ENCODE measurements at places on chromosomes 11 and 22. TPM values are rescaled to one million over a fixed set of nuclear protein-coding genes. Genes with fewer than 3 reads are reported as not detected.

- no peak overlapping the region for H3K4me3 ChIP-seq
- H3K4me1 ChIP-seq: no peaks in the 10 kb centered on the region
- H3K27ac ChIP-seq: no peak overlapping the region
- no peaks in the 10 kb centered on the region for H3K27me3 ChIP-seq
Observed at GRCh38 chr11:10876158-10876557, 18.3 kb upstream of the ZBED5 start.

GRCh38 chr11:74438681-74439080 lies 28.7 kb downstream of the KCNE3 start:
- no peak overlapping the region for H3K27ac ChIP-seq
- H3K4me3 ChIP-seq: no peak overlapping the region
- DNase-seq: no peak
- no peaks in the 10 kb centered on the region for H3K27me3 ChIP-seq
- peaks cover 16% of the 10 kb centered on the region for H3K4me1 ChIP-seq

Gene CHRDL2
- not detected for total RNA-seq

GRCh38 chr22:47768027-47768426 lies 1005.6 kb downstream of the TBC1D22A start:
- no peak for DNase-seq
- no peaks in the 10 kb centered on the region for H3K4me1 ChIP-seq
- no peak overlapping the region for H3K27ac ChIP-seq
- no peaks in the 10 kb centered on the region for H3K27me3 ChIP-seq

DNA sequence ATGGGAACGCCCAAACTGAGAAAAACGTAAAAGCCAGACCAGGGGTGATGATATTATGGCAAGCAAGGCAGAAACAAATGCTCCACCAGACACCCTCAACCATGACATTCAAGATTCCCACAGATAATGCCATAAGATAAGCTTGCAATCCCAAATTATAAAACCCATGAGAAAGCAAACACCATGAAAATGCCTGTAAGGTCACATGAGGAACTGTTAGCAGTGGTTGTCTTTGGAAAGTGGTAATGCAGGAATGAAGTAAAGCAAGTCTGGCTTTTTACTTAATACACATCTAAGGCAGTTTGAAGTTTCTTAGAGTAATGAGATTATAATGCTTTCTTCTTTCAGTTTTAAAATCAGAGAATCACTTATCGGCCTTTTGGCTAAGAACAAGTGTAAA lies 111.0 kb downstream of the MN1 start:
- H3K27me3 ChIP-seq: no peaks in the 10 kb centered on the region
- H3K27ac ChIP-seq: no peak overlapping the region
- H3K4me1 ChIP-seq: peaks cover 13% of the 10 kb centered on the region

DNA sequence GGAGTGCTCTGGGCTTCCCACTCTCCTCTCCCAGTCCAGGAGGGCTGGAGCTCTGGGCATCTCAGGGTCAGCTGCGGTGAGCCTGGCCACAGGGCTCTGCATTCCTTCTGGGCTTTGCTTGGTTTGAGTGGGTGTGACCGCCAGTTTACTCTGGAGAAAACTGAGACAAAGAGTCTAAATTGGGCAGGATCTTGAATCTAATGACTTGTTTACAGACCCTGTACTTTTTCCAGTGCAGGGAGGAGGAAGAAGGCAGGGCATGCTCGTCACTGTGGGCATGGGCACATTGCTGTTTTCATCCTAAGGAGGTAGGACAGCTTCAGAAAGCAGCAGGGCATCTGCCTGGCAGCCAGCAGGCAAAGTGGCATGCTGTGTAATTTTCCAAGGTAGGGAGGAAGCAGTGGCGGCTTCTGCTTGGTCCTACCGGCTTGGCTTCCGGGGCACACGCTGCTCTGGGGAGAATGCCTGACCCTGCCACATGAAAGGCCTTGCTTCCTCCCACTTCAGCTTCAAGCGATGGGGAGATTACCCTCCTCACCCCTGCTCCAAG lies 22.9 kb downstream of the FLI1 start:
- no peak overlapping the region for H3K4me3 ChIP-seq
- DNase-seq: no peak
- H3K36me3 ChIP-seq: no peaks in the 10 kb centered on the region
- H3K27ac ChIP-seq: no peak overlapping the region
- peaks cover 19% of the 10 kb centered on the region for H3K4me1 ChIP-seq
- H3K27me3 ChIP-seq: peaks cover 39% of the 10 kb centered on the region

GRCh38 chr11:34840736-34841386 lies 75.3 kb downstream of the APIP start:
- H3K27me3 ChIP-seq: no peaks in the 10 kb centered on the region
- peak; percentile 2 for DNase-seq
- H3K27ac ChIP-seq: no peak overlapping the region
- no peaks in the 10 kb centered on the region for H3K4me1 ChIP-seq
- H3K4me3 ChIP-seq: no peak overlapping the region
- H3K36me3 ChIP-seq: no peaks in the 10 kb centered on the region

Gene OSBP2
- 19.4 TPM for total RNA-seq

GRCh38 chr11:59365232-59366018 lies 6.7 kb downstream of the OR5AN1 start:
- no peaks in the 10 kb centered on the region for H3K27me3 ChIP-seq
- no peaks in the 10 kb centered on the region for H3K4me1 ChIP-seq
- H3K27ac ChIP-seq: no peak overlapping the region
- H3K36me3 ChIP-seq: no peaks in the 10 kb centered on the region

Gene GRK3
- total RNA-seq: 10.5 TPM

- H3K27ac ChIP-seq: no peak overlapping the region
- no peaks in the 10 kb centered on the region for H3K36me3 ChIP-seq
- DNase-seq: peak; percentile 25
- H3K4me1 ChIP-seq: no peaks in the 10 kb centered on the region
- H3K27me3 ChIP-seq: no peaks in the 10 kb centered on the region
Observed at GRCh38 chr11:106208760-106209159, 131.3 kb downstream of the AASDHPPT start.

- no peaks in the 10 kb centered on the region for H3K27me3 ChIP-seq
- peaks cover 12% of the 10 kb centered on the region for H3K36me3 ChIP-seq
- no peaks in the 10 kb centered on the region for H3K4me1 ChIP-seq
- DNase-seq: no peak
- no peak overlapping the region for H3K27ac ChIP-seq
Observed at GRCh38 chr11:62125881-62126280, 2.1 kb downstream of the INCENP start.

Gene KRTAP5-8
- total RNA-seq: not detected

DNA sequence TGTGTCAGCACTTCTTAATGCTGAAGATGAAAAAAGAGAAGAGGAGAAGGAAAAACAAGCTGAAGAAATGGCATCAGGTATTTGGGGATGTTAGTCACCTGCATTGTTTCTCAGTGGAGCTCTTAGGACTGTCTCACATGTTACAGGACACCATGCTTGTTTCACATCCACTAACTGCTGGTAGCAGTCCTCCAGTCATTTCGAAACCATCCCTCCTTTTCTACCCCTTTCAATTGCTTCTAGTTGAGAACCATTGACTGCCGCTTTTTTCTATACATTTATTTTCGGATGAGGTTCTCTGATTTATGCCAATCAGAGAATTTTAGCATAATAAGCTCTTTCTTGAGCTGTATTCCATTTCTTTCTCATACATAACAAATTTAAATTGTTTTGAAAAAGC lies 21.5 kb downstream of the BIRC2 start:
- peaks cover 31% of the 10 kb centered on the region for H3K36me3 ChIP-seq
- no peaks in the 10 kb centered on the region for H3K27me3 ChIP-seq
- no peak for DNase-seq
- H3K4me3 ChIP-seq: no peak overlapping the region
- H3K4me1 ChIP-seq: no peaks in the 10 kb centered on the region
- H3K27ac ChIP-seq: no peak overlapping the region

DNA sequence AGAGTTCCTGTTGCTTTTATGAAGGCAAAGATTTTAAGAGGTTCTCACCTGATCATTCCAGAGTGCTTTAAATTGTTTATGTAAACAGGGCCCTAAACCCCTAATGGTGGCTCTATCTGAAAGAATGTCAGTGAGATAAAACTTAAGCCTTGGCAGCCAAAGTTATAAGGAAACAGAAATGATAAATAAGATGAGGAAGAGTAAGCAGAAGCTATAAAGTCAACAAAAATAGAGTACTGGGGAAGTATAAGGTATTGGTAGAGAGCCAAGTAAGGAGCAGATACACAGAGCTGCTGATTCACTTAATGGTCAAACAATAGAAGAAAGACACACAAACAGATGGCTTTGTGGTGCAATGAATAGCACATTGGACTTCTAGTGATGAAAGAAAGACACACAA lies 37.9 kb downstream of the TMPRSS5 start:
- no peaks in the 10 kb centered on the region for H3K27me3 ChIP-seq
- DNase-seq: no peak
- H3K27ac ChIP-seq: no peak overlapping the region
- H3K4me3 ChIP-seq: no peak overlapping the region
- no peaks in the 10 kb centered on the region for H3K36me3 ChIP-seq
- no peaks in the 10 kb centered on the region for H3K4me1 ChIP-seq

DNA sequence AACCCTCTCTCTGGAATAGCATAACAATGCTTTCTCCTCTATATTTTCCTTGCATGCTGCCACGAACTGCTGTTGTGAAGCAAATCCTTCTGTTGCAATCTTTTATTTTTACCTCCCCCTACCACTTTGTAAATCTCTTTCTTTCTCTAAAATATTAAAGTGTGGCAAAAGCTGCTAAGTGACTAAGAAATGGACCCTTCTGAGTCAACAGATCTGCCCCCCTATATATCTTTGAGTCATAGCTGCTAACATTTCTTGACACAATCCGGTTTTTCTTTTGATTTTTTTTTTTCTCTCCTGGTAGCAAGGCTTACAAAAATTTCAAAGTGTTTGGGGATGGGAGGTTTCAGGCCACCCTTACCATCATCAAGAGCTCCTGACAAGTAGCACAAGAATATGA lies 39.0 kb upstream of the KIRREL3 start:
- H3K27me3 ChIP-seq: no peaks in the 10 kb centered on the region
- H3K36me3 ChIP-seq: no peaks in the 10 kb centered on the region

DNA sequence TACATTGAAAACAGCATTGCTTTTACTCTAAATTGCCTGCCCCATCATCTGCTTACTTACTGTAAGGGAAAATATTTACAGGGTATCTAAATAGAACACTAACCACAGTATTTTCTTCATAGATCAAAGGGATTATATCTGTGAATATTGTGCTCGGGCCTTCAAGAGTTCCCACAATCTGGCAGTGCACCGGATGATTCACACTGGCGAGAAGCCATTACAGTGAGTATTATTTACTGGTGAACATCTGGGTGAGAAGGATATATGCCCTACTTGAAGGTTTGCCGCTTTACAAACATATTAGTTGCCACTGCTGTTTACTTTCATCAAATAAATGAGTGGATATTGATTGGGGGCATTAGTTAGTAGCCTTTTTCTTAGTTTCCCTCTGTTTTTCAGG lies 5.9 kb upstream of the CNTF start:
- peaks cover 86% of the 10 kb centered on the region for H3K36me3 ChIP-seq
- DNase-seq: no peak
- no peak overlapping the region for H3K27ac ChIP-seq
- H3K27me3 ChIP-seq: no peaks in the 10 kb centered on the region
- no peak overlapping the region for H3K4me3 ChIP-seq

DNA sequence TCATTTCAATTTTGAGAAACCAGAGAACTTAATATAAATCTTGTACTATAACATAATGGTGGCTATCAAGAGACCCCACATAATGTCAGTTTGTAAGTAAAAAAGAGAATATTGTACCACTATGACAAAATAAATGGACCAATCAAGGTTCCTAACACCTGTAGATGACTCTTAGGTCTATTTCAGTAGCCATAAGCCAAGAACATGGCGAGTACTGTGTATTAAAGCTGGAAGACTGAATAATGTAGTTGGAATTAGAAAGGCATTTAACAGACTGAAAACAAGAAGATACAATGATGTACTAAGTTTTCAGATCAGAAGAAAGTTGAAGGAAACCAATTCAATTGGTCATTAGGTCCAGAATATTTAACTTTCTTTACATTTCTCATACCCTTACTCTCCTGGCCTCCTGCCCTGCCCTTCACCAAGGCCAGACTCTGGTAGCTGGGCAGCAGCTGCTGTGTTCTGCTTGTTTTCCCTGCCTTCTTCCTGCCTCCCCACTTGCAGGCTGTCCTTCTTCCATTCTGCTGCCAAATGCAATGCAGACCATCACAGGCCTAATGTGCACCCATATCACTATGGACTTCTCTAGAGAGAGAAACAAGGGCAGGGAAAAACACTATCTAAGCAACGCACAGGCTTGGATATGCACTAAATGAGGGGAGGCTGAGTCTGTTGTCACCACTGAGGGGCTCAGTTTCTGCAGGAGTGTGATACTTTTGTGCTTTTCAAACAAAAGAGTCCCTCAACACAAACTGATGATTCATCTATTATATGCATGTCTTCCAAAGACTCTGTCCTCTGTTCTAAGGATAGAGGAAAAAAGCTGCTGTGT lies 60.1 kb downstream of the RAB30 start:
- DNase-seq: no peak
- H3K4me3 ChIP-seq: no peak overlapping the region
- no peaks in the 10 kb centered on the region for H3K36me3 ChIP-seq
- peak overlapping the region; percentile 47 for H3K27ac ChIP-seq
- H3K27me3 ChIP-seq: no peaks in the 10 kb centered on the region
- peaks cover 20% of the 10 kb centered on the region for H3K4me1 ChIP-seq

GRCh38 chr11:37184326-37184725 lies 586.3 kb upstream of the RAG2 start:
- H3K4me1 ChIP-seq: peaks cover 6% of the 10 kb centered on the region
- no peaks in the 10 kb centered on the region for H3K36me3 ChIP-seq
- H3K4me3 ChIP-seq: no peak overlapping the region
- H3K27me3 ChIP-seq: no peaks in the 10 kb centered on the region

GRCh38 chr11:6362185-6362872 lies 27.9 kb upstream of the SMPD1 start:
- peak overlapping the region; percentile 82 for H3K27ac ChIP-seq
- no peaks in the 10 kb centered on the region for H3K27me3 ChIP-seq
- no peaks in the 10 kb centered on the region for H3K36me3 ChIP-seq

DNA sequence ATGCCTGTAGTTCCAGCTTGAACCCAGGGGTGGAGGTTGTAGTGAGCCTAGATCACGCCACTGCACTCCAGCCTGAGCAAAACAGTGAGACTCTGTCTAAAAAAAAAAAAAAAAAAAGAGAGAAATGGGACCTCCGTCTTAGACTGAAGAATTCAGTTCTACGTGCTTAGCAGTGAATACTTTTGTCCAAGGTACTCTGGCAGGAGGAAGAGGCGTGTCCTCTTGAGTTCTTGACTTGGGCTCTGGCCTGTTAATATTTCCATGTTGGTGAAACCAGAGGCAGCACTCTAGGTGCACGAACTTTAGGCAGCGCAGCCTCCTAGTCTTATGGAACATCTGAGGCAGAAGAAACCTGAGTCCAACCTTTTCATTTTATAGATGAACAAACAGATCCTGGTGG lies 2.4 kb downstream of the HMBS start:
- no peak for DNase-seq
- no peak overlapping the region for H3K27ac ChIP-seq
- H3K4me1 ChIP-seq: peaks cover 6% of the 10 kb centered on the region
- peaks cover 9% of the 10 kb centered on the region for H3K36me3 ChIP-seq
- H3K27me3 ChIP-seq: no peaks in the 10 kb centered on the region

Gene YWHAH
- total RNA-seq: 58.4 TPM

- no peak overlapping the region for H3K4me3 ChIP-seq
- peak overlapping the region; percentile 51 for H3K27ac ChIP-seq
- peaks cover 43% of the 10 kb centered on the region for H3K4me1 ChIP-seq
- DNase-seq: no peak
- no peaks in the 10 kb centered on the region for H3K27me3 ChIP-seq
Observed at GRCh38 chr11:9206496-9206895, 58.7 kb downstream of the DENND5A start.

All from cardiac muscle cell (in vitro differentiated cells and primary cell).